Aorta (tissue), 5 donors: ENCODE measurements at places on chromosomes 1 and 21. TPM values are rescaled to one million over a fixed set of nuclear protein-coding genes. Genes with fewer than 3 reads are reported as not detected.

The UHMK1 gene
- 28.0 TPM for total RNA-seq

The IRF6 gene
- 1.9 TPM for total RNA-seq

The GBP3 gene
- total RNA-seq = 47.8 TPM

The IGSF3 gene
- total RNA-seq = 5.9 TPM

The REN gene
- not detected for total RNA-seq

The TAGLN2 gene
- total RNA-seq = 316 TPM

The LRRIQ3 gene
- total RNA-seq = 0.36 TPM

The HMCN1 gene
- total RNA-seq = 24.2 TPM

The RGS13 gene
- total RNA-seq = 1.5 TPM

The COL16A1 gene
- 71.4 TPM for total RNA-seq

The DRAXIN gene
- total RNA-seq = not detected

The AADACL3 gene
- total RNA-seq = not detected

The KCNC4 gene
- total RNA-seq = 22.6 TPM

The DNAJC6 gene
- total RNA-seq = 2.3 TPM

The LCE1B gene
- not detected for total RNA-seq

The HSD3B1 gene
- not detected for total RNA-seq

The RIPK4 gene
- total RNA-seq = 3.6 TPM

The PPM1J gene
- total RNA-seq = 3.7 TPM

The AADACL4 gene
- total RNA-seq = not detected

The S100A7A gene
- not detected for total RNA-seq

The KHDC4 gene
- 60.5 TPM for total RNA-seq

The TDRD10 gene
- total RNA-seq = 3.8 TPM

The APCS gene
- not detected for total RNA-seq

The SELE gene
- total RNA-seq = 38.8 TPM

The TP73 gene
- total RNA-seq = 0.18 TPM

The ASH1L gene
- 73.1 TPM for total RNA-seq
